ENCODE measurements at places on chromosomes 6 and 20. TPM values are rescaled to one million over a fixed set of nuclear protein-coding genes. Genes with fewer than 3 reads are reported as not detected.

FAM217A gene
- total RNA-seq = not detected

MAN1A1 gene
- total RNA-seq = 12.3 TPM

BHLHE23 gene
- not detected for total RNA-seq

DNA sequence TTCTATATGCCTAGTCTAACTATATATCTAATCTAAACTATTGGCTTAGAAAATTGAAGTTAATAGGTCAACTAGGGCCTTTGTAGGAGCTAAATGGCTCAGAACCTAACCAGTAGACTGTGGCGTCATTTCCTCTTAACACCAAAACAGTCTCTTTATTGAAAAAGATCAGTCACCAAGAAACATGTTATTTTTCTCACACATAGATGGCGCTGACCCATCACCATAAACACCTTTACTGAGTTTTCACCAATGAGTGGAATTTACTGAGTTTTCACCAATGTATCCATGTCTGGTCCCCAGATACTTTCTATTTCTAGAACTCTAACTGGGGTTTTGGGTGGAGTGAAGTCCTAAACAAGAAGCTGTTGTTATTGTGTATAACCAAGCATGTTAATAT lies 636.0 kb downstream of the BCKDHB start:
- no peak for DNase-seq

- peak; percentile 64 for DNase-seq
Observed at GRCh38 chr20:956330-956951, 40.3 kb upstream of the ANGPT4 start.

GRCh38 chr6:150208611-150209352 lies 65.9 kb downstream of the PPP1R14C start:
- DNase-seq = no peak

DNA sequence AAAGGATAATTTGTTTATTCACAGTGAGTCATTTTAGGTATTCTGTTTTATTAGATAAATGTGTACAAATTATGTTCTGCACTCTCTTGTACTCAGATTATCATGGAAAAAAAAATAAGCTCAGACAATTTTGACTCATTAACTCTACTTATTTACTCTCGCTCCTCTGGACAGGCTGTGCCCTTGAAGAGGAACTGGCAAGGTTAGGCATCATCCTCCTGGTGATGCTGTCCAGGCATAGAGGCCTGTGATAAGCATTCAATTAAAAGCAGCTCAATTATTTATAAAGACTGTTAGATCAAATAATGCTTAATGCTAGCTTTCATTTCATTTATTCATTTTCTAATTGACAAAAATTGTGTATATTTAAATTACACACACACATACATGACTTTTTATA lies 518.5 kb downstream of the TENT5A start:
- no peak for DNase-seq

- no peak for DNase-seq
Observed at GRCh38 chr6:74735304-74735703, 470.5 kb downstream of the COL12A1 start.

GRCh38 chr6:15410752-15411151 lies 164.9 kb downstream of the JARID2 start:
- DNase-seq = no peak

All from CD4-positive, alpha-beta memory T cell (primary cell).